Right renal cortex interstitium (tissue), 3 donors: ENCODE measurements at places on chromosomes 1 and 21. TPM values are rescaled to one million over a fixed set of nuclear protein-coding genes. Genes with fewer than 3 reads are reported as not detected.

GRCh38 chr1:54407404-54408146 lies 1.4 kb upstream of the SSBP3 start:
- DNase-seq, result peak; percentile 80

Gene OR14K1
- not detected for polyA plus RNA-seq

- no peak for DNase-seq
Observed at GRCh38 chr1:24391882-24392603, 21.5 kb downstream of the STPG1 start.

DNA sequence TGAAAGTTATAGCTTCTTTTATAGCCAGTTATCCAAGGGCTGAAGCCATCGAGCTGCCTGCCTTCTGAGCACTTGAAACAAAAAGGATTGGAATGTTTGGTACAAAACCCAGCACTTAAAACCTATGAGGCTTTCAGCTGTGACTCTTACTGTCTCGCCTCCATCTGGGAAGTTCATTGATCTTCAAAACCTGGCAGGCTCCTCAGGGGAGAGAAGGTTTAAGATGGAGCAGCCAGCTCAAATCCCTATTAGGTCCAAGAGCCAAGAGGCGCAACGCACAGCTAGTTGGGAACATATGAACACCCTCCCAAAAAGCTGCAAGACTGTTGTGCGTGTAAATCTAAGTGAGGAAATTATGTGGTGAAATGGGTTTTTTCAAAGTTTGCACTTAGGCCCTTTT lies 33.4 kb downstream of the BACE2 start:
- no peak for DNase-seq

Gene TMEM79
- polyA plus RNA-seq, result 4.8 TPM

GRCh38 chr1:91697416-91697815 lies 188.5 kb downstream of the TGFBR3 start:
- DNase-seq, result no peak

Gene CCDC190
- not detected for polyA plus RNA-seq

Gene LCA5L
- 6.5 TPM for polyA plus RNA-seq

Gene NTNG1
- polyA plus RNA-seq, result 43.1 TPM
